ENCODE measurements at places on chromosomes 3 and 15. TPM values are rescaled to one million over a fixed set of nuclear protein-coding genes. Genes with fewer than 3 reads are reported as not detected.

DNA sequence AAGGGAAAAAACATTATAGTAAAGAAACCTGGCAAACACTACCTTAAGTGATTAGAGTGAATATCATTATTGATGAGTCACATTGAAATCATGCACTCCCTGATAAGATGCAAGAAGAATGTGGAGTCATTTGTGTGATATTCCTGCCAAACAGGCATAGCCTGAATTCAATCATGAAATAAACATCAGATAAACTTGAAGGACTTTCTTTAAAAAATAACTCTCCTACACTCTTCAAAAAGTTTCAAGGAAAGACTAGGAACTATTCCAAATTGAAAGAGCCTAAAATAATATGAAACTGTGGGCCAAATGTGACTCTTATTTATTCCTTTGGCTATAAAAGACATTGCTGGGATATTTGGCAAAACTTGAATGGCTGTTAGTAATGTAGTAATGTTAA is 625.7 kb upstream of the LMCD1 start:
- no peak for DNase-seq

DNA sequence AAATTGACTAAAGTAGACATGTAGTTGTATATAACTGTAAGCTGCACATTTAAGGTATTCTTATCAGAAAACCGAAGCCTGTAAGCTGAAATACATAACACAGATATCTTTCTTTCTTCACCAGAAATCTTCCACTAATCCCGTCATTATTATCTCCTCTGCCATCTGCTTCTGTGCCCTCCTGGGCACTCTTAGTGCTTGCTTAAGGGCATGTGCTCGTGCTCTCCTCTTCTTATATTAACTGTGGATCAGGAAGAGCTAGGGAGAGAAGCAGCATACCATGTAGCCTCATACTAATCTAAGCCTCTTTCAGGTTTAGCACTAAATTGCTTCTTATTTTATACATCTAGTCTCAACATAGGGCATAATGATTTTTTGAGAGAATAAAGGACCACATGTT is 60.8 kb downstream of the RIOX2 start:
- DNase-seq: no peak

GRCh38 chr3:141426404-141427034 is 58.2 kb downstream of the ZBTB38 start:
- DNase-seq: peak; percentile 47

GRCh38 chr3:775178-775880 is 317.5 kb upstream of the CNTN6 start:
- DNase-seq: no peak

The ZBBX gene
- 6.1 TPM for total RNA-seq

The ZNF501 gene
- total RNA-seq: 26.8 TPM

DNA sequence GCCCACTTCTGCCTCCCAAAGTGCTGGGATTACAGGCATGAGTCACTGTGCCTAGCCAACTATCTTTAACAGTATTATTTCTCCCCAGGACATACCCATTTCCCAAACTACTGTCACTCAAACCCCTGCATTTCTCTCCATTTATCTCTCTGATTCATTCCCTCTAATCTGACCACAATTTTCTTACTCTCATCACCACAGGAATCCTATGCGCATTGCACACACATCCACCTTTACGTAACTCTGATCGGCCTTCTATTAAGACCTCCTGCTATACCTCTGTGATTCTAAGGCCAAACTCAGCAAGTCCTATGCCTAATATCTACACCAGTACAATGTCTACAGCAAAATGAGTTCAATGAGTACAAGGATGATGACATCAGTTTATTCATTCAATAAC is 235.0 kb downstream of the ULK4 start:
- DNase-seq: no peak

DNA sequence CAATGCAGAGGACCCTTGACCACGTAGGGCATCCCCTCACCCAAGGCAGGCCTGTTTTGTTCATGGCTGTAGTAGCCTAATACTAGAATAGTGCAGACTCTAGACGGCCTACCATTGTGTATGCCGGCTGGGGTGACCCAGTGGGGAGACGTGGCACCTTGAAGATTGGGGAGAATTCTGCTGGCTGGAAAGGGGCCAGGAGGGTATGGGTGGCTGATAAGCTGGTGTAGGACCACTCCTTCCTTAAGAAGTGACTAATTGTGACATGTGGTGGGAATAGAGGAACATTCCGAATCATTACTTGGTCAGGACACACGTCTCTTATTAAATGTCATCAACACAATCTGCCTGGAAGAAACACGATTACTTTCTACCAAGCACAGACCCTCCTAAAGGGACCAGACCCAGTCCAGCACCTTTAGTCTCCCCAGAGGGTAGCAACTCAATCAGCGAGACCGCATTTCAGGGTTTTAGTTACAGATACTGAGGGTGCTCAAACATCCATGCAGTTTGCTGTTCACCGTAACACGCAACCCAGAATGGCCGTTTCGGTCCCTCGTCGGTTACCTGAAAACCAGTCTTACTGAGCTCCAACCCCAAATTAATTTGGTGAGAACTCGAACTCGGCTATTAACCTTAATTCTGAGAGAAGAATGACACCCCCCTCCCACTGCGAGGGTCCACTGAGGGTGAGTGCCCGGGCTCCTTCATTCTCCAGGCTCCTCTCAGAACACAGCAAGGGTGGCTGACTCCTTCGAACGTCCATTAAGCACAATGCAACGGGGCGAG is 1.6 kb upstream of the KLF13 start:
- DNase-seq: no peak

DNA sequence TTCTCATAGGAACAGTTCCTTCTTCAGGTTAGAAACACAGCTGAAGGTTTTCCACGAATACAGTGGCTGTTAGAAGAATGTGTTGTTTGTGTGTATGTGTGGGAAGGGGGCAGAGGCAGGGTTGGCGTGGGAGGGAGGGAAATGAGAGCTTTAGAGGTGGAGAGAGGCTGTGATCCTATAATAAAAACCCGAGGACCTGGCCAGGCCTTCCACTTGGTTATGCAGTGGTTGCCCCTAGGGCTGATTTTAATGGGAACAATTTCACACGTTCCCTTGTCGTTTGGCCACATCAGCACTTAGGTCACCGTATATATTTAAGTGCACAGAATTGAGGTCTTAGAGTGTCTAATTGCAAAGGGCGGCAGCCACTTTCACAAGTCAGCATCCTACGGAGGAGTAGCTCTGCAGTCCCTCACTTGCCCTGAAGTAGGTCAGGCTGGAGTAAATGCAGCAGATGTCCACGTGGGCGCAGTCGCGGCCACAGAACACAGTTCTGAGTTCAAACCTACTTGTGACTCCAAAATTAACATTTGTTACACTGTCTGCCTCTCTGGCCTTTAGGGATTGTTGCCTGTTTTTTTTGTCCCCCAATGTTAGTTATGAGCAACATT is 85.6 kb downstream of the PDCD6IP start:
- peak; percentile 46 for DNase-seq

DNA sequence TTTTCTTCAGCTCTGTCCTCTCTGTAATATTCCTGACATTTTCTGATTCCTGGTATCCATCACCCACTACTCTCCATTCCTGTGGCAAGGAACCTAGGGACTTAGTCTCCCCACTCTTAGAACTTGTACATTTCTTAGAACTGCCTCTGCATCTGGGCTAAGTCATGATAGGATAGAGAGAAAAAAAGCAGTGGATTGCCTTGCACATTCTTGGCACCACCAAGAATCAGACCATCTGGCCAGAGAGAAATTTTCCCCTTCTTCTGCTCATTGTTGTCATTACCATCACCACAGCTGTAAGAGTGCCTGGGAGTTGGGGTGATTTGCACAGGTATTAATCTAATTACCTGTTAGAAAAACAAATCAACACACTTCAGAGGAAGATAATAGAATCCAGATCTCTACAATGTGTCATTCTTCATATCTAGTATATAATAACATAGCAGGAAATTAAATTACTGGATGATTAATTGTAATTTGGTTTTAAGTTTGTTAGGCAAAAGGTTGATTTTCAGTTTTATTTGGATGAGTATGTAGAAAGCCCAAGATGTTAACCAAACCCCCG is 264.8 kb upstream of the ZPLD1 start:
- no peak for DNase-seq

The SLC2A2 gene
- total RNA-seq: not detected

The A4GNT gene
- total RNA-seq: not detected

DNA sequence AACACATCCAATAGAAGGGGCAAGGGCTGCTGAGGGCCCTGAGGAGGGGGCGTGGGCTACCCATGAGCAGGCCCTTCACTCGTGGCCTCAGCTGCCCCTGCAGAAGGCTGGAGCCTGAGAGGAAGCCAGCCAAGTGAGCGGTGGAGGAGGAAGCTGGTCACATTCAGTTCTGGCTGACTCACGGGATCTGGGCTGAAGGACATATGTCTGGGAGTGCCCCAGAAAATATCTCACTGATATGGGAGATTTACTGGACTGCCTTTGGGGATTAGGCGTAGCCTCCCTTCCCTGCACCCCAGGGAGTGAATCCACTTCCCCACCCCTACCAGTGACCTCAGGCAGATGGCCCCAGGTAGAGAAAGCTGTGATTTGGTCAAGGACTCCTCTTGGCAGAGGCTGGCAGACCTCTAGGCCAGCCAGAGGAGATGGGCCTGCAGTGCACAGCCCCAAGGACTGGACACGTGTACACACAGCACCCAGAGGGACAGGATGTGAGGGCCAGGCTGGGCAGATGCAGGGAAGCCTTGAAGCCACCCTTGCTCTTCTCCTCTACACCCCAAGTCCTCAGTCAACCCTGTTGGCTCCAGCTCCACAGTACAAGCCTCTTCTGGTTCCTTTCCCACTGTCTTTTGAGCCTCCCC is 14.2 kb upstream of the ANKDD1A start:
- DNase-seq: no peak

GRCh38 chr3:76552653-76553052 is 487.2 kb upstream of the ROBO2 start:
- no peak for DNase-seq

DNA sequence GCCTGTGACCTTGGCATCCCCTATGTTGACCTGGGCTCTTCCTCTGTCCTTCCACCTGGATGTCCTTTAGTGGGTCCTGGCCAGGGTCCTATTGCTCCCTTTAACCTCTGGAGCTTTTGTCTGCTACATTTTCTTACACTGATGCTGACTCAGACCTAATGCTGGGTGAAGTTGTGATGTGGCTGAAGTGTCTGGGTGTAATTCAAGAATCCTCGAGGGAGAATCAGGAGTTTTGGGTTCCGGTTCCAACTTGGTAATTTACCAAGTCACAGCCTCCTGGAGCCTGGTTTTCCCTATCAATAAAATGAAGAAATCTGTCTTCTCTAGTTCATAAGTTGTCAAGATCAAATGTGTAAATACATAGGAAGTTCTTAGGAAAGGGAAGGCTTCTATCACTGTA is 25.6 kb downstream of the CEP19 start:
- DNase-seq: no peak

- no peak for DNase-seq
These were observed 7.2 kb downstream of the UBA3 start for GRCh38 chr3:69072928-69073327.

GRCh38 chr3:120407508-120408287 is 43.1 kb downstream of the FSTL1 start:
- no peak for DNase-seq

DNA sequence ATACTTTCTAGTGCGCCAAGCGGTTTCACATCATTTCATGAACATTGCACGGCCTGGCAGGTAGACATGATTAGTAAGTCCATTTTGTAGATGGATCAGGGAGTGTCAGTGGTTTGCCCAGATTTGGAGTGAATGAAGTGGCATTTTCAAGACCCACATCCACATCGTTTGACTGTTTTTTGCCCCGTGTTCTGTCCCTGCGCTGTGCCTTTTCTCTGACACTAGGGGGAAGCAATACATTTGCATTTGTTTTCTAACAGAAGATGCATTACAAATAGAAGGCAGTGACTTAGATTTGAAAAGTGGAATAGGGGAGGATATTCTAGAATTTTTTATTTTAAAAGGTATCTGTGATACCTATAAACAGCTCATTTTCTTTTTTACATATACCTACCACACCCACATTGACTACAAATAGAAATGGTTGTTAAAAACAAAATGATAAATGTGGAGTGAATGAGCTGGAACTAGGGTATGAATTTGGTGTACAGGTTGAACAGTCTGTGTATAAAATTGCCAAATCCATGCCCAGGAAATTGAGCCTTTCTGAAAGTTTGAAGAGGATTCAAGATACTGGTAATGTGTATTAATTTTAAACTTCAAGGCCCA is 98.0 kb downstream of the USP13 start:
- DNase-seq: no peak

GRCh38 chr3:149547413-149547812 is 72.9 kb downstream of the TM4SF4 start:
- no peak for DNase-seq

GRCh38 chr3:114213627-114214541 is 23.5 kb downstream of the ZNF80 start:
- no peak for DNase-seq
